ENCODE measurements at places on chromosomes 5 and 9.

GRCh38 chr5:122141751-122142150, 12.4 kb downstream of the ZNF474 start:
- DNase-seq, result no peak

DNA sequence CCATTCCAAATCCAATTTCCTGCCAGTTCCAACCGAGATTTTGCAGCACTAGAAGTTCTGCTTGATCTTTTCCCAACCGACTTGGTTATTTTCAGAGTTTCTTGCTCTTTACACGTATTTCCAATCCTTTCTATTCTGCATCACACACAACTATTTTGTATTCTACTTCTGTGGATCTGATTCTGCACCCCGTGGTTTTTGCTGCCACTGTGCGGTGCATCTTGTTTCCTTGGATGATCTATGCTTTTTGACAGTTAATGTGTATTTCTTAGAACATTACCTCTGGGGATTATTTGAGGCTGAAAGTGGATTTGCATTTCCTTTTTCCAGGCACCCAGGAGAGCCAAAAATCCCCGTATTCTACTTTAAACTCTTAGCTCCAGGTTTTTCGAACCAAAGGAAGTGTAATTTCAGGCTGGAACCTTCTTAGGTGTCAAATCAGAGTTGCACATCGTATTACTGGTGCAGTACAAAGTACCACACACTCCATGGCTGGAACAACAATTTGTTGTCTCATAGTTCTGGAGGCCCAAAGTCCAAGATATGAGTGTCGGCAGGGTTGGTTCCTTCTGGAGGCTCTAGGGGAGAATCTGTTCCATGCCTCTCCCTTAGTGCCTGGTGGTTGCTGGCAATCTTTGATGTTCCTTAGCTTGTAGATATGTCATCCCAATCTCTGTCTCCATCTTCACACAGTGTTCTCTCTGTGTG, 14.7 kb upstream of the SARDH start:
- DNase-seq, result no peak

- DNase-seq, result no peak
Measured at GRCh38 chr5:127660047-127660733, 11.3 kb downstream of the CTXN3 start.

- no peak for DNase-seq
Measured at GRCh38 chr5:24480952-24481351, 163.8 kb downstream of the CDH10 start.

- no peak for DNase-seq
Measured at GRCh38 chr9:117916291-117916690, 212.1 kb downstream of the TLR4 start.

GRCh38 chr5:173069671-173070070, 13.5 kb downstream of the CREBRF start:
- DNase-seq, result no peak

- no peak for DNase-seq
Measured at GRCh38 chr9:108473209-108474112, 382.3 kb downstream of the ACTL7B start.

- DNase-seq, result no peak
Measured at GRCh38 chr5:135833961-135834638, 363 bp upstream of the SLC25A48 start.

- no peak for DNase-seq
Measured at GRCh38 chr5:97224112-97224750, 41.2 kb upstream of the RIOK2 start.

GRCh38 chr9:69519470-69520240, 152.5 kb downstream of the APBA1 start:
- DNase-seq, result peak; percentile 57

DNA sequence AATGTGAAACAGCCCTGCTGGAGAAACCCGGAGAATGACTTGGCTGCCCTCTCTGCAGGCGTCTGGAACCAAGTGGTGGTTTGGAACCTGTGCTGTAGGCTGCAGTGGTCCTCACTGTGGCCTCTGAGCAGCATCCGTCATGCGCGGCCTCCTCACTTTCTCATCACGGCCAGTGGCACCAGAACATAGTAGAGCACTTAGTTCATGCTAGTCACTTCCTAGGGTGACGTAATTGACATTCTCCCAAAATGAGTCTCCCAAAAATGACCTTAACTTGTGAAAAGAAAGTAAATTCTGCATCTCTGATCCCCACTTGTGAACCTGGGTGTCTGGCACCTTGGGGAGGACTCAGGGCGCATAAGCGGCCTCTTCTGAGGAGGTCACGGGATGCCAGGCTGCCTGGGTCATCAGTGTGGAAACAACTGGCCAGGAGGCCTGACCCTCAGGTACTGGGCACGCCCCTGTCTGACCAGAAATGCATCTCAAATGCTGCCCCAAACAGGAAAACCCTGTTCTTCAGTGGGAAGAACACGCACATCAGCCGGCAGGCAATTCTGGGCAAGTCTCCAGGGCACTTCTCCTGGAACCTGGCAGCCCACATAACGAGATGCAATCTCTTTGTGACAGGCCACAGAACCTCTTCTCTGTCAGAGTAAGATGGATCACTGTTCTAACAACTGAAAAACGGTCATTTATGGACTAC, 36.6 kb upstream of the SPTLC1 start:
- no peak for DNase-seq

- no peak for DNase-seq
Measured at GRCh38 chr5:79853028-79853427, 138.0 kb downstream of the MTX3 start.

DNA sequence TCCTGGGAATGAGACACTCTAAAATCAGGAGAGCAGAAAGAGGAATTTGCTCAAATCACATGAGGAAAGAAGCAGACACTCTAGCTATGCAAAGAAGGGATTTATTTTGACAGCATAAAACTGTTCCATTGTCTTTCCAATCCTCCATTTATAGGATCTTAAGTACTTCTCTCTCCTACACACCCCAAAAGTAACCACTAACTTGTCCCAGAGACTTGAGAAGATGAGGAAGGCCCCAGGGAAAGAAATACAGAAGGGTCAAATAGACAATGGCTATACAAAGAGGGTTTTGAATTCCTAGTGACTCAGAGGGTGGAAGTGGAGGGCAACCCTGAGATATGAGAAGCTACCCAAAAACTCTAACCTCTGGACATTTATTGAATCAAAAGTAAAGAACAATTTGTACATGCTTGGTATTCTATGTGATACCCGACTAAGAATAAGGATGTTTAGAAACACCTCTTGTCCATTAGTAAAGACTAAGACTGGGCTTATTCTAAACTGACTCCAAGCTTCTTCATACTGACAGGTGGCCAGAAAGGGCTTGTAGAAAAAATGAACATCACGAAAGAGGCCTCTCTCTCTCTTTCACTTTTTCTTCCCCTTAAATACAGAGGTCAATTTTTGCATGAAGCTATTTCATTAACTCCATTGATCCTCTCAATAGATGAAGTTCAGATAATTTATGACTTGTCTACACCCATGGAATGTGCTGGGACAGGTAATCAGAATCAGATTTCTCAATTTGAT, 20.6 kb downstream of the DMAC1 start:
- DNase-seq, result no peak

DNA sequence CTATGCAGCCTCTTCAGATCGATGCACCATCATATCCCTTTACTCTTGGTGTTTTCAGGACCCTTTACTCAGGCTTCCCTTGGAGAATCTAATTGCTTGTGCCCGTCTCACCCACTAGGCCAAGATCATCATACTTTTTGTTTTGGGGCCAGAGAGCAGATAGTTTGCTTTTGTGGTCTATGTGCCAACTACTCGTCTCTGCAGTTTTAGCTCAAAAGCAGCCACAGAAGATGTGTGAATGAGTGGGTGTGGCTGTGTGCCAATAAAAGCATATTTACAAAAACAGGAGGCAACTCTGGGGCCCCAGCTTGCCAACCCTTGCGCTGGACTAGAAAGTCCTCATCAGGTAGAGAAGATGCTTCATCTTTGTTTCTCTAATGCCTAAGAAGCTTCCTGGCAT, 216.8 kb downstream of the SEMA5A start:
- no peak for DNase-seq
